GM13977 (cell line): ENCODE measurements at places on chromosomes 16 and 17.
A peak's percentile ranks its signal among the peaks of the same experiment; 100 is the strongest.

GRCh38 chr16:63789603-63790002 is 1332.3 kb downstream of the CDH11 start:
- no peak for DNase-seq

DNA sequence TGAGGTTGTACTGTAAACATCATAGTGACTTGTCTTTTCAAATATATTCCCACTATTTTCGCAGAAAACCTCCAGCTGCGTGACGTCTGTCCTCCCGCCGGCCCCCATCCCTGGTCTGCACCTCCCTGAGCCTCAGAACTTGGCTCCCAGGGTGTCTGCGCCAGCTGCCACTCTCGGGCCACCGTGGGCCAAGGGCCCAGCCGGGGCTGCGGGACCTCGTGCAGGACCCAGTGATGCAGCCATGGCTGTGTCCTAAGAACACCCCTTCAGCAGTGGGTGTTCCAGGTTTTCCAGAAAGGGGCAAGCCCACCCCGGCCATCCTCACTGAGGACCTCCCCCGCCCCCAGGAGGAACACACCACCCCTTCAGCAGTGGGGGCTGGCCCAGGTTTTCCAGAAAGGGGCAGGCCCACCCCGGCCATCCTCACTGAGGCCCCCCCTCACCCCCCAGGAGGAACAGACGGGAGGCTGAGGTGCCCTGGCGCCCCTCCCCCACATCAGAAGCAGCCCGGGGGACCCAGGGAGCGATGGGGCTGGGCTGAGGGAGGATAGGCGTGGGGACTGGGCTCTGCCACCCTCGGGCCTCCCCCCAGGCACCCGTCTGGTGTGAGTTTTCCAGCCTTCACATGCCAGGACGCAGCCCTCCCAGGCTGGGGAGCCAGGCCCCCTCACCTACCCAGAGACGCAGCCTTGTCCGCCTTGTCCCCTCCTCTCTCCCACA is 12.2 kb upstream of the ZFPM1 start:
- no peak for DNase-seq

DNA sequence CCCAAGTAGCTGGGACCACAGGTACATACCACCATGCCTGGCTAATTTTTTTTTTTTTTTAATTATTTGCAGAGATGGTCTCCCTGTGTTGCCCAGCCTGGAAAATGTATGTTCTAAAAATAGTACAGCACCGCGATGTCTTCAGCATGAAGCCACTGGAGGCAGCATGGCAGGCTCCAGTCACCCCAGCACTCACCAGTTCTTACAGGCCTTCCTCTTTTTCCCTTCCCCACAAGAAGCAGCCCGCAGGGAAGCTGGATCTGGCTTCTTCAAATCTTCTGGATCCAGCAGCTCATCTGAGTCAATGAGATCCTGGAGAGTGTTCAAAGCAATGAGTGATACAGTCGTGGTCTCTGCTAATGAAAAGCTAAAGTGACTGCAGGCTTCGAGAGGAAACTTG is 16.2 kb downstream of the CIAPIN1 start:
- no peak for DNase-seq

GRCh38 chr17:16923097-16923903 is 48.6 kb downstream of the TNFRSF13B start:
- no peak for DNase-seq

DNA sequence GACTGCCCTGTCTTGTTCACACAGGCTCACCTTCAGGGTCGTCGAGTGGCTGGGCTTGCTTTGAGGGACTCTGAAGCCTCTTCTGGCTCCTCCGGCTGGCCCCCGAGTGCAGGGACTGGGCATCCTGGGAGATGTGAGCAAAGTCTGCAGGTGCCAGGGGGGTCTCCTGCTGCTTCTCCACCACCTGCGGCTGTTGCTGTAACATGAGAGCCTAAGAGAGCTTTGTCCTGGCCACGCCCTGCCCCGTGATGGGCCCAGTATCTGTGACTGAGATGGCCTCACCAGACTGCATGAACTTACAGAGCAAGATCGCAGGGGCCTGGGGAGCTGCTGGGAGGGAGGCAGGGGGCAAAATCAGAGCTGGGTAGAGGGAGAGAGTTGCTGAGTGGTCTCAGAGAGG is 12.5 kb downstream of the ERN2 start:
- DNase-seq: no peak

DNA sequence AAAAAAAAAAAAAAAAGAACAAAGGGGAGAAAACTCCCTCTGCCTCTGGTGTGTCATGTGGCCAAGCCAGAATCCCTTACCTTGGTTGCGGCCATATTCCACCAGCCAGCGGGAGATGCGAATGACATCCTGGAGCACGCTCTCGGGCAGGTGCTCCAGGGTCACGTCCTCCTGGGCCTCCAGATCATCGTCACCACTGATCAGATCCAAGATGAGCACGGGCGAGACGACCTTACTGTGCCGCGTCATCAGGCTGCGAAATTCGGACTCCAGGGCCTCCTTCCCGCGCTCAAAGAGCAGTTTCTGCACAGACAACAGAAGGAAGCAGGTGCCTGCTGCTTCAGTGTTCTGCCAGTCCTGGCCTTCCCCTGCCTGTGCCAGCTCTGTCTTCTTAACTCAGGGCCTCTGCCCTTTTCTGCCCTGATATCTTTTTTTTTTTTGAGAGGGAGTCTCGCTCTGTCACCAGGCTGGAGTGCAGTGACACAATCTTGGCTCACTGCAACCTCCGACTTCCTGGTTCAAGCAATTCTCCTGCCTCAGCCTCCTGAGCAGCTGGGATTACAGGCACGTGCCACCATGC is 5.8 kb downstream of the EXOC7 start:
- no peak for DNase-seq

- no peak for DNase-seq
Measured at GRCh38 chr16:46923513-46924295, 39.5 kb downstream of the GPT2 start.

DNA sequence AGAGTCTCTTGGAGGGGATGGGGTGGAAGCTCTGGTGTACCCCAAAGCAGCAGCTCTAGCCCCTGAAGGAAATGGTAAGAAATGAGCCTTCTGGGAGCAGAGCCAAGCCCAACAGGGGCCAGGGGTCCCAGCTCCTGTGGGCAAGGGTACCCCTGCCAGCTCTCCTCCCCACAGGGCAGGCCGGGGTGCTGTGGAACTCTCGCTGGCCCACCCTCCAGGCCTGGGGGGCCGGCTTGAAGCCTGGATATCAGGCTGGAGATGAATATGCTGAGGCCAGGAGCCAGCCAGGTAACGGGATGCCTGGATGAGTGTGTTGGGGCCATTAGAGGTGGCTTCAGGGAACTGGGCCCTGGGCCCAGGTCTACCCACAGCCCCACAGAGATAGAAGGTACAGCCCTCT is 12.2 kb upstream of the CLDN9 start:
- DNase-seq: no peak

GRCh38 chr17:80546267-80546666 is 1.6 kb downstream of the RPTOR start:
- no peak for DNase-seq

GRCh38 chr17:74798239-74798707 is 22.1 kb upstream of the NAT9 start:
- no peak for DNase-seq

DNA sequence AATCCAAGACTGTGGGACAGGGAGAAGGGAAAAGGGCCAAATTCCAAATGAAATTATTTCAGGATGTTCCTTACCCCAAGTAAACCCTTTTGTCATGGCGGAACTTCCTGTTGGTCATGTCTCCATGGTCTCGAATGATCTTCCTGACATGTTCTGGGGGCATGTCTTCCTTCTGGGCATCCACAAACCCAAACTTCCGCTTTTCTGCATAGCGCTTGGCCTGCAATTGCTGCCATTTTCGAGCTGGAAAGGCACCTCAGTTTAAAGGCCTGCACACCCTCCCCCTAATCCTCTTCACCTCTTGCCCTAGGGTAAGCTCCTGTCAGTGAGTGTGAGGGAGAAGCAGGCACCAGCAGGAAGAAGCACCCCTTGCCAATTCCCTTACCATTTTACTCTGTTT is 1.2 kb downstream of the PRPF8 start:
- DNase-seq: no peak

GRCh38 chr17:7856011-7856810 is 1.1 kb downstream of the NAA38 start:
- peak; percentile 51 for DNase-seq

DNA sequence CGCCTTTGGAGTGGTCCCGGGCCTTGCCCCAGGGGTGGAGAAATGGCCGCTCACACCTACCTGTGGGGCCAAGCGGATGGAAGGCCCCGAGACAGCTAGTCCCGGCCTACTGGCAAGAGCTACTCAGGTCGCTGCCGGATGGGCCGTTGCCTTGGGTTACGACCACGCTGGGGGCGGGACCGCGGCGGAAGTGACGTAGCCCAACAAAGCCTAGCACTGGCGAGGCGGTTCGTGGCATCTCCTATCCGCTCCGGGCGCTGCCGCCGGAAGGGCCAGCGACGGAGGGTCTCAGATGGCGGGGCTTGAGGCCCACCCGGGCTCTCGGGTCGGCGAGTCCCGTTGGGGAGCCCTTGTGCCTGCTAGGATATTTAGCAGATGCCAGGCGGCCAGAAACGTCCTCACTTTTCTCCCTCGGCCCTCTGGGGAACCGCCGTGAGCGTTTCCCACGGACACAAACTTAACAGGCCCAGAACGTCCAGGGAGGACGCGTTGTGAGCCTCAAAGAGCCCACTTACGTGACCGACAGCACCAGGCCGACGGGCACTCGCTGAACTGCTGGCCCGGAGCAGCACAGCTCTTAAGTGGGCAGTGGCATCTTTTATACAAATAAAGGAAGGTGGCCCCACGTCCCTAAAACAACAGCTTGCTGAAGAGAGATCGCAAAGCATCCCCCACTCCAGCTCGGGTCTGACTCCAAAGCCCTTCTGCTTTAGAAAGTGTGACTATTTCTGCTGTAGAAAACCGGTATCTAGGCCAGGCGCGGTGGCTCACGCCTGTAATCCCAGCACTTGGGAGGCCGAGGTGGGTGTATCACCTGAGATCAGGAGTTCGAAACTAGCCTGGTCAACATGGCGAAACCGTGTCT is at the start of gene C16orf46:
TSS of gene C16orf46 (minus strand) at position 163 of the 865 bp plus-strand sequence. CDS start 13,283 bp downstream, outside the sequence.
- DNase-seq: peak; percentile 95

DNA sequence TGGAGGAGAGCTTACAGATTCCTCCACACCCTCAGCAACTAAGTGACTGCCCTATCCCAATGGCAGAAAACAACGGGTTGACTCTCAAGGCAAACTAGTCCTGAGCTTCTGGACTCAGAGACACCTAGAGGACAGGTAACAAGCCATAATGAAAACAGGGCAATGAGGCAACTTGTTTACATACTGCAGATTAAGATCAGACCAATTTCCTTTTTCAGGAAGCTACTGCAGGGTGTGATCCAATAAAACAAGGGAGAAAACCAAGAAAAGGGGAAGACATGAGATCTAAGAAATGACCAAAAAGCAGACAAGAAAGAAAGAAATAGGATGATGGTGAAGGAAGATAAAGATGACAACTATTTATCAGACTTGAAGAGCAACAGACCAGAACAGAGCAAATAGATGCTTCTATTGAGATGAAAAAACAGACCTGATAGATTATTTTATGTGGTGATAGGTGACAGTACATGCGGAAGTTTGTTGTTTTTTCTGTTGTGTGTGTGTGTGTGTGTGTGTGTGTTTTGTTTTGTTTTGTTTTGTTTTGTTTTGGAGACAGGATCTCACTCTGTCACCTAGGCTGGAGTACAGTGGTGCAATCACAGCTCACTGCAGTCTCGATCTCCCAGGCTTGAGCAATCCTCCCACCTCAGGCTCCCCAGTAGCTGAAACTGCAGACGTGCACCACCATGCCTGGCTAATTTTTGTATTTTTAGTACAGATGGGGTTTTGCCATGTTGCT is 120.7 kb downstream of the GAS7 start:
- DNase-seq: no peak

GRCh38 chr17:80847496-80848230 is 144.0 kb upstream of the CHMP6 start:
- DNase-seq: no peak

- peak; percentile 77 for DNase-seq
Measured at GRCh38 chr17:40317345-40317873, 8.4 kb downstream of the RARA start.

DNA sequence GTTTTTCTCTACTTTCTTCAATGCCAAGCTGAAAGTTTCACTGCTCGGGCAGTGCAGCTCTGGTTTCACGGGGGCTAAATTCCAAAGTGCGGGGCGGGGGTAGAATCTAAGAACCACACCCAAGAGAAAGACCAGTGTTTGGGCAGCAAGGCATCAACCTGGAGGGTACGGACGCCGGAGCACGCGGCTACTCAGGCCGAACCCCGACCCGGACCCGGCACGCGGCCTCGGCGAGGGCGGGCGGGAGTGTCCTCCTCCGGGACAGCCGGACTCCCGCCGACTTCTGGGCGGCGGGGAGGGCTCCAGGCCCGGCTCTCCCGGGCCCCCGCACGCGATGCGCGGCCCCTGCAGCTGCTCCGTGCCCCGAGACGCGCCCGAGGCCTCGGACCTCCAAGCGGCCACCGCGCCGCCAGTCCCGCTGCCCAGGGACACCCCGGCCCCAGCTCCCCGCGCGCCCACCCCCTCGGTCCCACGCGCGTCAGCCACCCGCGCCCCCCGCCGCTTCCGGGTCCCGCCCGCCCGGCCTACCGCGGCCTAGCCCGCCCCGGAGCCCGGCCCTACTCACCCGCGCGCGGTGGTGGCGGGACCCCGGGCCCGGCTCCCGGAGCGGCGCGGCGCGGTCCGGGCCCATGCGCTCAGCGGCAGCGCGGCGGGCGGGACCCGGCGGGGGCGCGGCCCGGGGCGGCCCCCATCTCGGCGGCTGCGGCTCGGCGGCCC is 561 bp downstream of the AXIN1 start:
- DNase-seq: peak; percentile 60

DNA sequence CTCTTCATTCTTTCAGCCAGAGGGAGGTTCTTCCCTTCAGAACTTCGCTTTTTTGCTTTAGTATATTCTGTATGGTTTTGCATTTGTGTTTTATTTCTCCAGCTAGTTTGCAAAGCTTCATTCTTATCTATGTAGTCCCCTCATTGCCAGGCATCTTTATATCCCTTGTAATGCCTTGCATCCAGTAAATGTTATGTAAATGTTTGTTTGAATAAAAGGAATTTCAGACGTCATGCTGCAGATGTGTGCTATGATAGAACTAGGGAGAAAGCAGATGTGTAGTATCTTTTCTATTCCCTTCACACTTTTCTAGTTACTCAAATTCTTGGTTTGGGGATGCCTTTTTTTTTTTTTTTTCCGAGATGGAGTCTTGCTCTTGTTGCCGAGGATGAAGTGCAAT is 62.6 kb upstream of the RASL10B start:
- DNase-seq: no peak

DNA sequence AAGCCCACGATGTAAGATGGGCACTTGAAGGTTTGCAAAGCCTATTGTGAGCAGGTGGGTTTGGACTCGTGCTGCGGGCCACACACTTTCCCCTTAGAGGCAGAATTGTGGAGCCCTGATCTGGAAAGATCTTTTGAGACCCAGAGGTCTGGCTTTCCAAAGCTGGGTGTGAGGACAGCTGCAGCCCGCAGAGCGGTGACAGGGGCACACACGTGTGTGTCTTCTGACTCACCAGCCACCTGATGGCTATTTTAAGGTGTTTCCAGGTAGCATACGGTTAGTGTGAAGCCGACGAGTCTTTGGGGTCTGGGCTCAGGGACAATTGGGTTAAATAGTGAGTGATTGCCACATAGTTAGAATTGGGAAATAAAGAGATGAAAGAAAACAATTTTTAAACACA is 108.9 kb upstream of the GSE1 start:
- no peak for DNase-seq
